ENCODE measurements at places on chromosomes 4 and X. TPM values are rescaled to one million over a fixed set of nuclear protein-coding genes. Genes with fewer than 3 reads are reported as not detected.

The ZMAT1 gene
- total RNA-seq: 4.2 TPM

- DNase-seq: no peak
Measured at GRCh38 chr4:125421547-125421946, 106.8 kb downstream of the FAT4 start.

DNA sequence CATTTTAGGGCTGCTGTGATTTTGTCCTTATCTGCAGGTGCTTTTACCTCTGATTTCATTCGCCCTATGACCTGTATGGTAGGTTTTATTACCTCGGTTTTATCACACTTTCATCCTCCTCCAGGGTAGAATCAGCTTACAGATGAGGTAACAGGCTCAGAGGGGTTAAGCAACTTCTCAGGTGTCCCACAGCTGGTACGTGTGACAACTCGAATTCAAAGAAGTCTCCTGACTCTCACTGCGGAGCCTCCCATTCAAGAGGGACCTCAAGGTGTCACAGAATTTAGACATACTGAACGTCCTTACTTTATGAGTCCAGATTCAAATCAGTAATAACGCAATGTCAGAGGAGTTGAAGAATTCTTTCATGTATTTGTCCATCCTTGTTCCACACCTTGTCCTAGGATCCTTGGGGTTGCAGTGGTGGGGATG lies 12.5 kb upstream of the KIAA0232 start:
- DNase-seq: no peak

- no peak for DNase-seq
Measured at GRCh38 chr4:92825791-92826190, 522.0 kb downstream of the GRID2 start.

GRCh38 chr4:60422439-60422838 lies 777.7 kb upstream of the ADGRL3 start:
- DNase-seq: no peak

- no peak for DNase-seq
Measured at GRCh38 chr4:167176723-167177367, 57.4 kb downstream of the SPOCK3 start.

GRCh38 chr4:165293927-165294649 lies 33.4 kb upstream of the MSMO1 start:
- no peak for DNase-seq

All from right atrium auricular region (tissue), 2 donors.